ENCODE measurements at places on chromosomes 4 and X. TPM values are rescaled to one million over a fixed set of nuclear protein-coding genes. Genes with fewer than 3 reads are reported as not detected.

The ARHGAP4 gene
- 17.1 TPM for polyA plus RNA-seq

GRCh38 chr4:15378062-15378461 lies 49.8 kb upstream of the C1QTNF7 start:
- DNase-seq: no peak

The LSM6 gene
- polyA plus RNA-seq: 66.7 TPM

- no peak for DNase-seq
These were observed 125.7 kb upstream of the NDST3 start for GRCh38 chr4:117908306-117909207.

GRCh38 chr4:180618396-180618795 lies 1624.8 kb upstream of the TENM3 start:
- DNase-seq: no peak

Measured in right lung (tissue), 10 donors.